ENCODE measurements at places on chromosomes 7 and 10.

GRCh38 chr10:129711291-129711690 is 244.2 kb downstream of the MGMT start:
- no peak for DNase-seq

DNA sequence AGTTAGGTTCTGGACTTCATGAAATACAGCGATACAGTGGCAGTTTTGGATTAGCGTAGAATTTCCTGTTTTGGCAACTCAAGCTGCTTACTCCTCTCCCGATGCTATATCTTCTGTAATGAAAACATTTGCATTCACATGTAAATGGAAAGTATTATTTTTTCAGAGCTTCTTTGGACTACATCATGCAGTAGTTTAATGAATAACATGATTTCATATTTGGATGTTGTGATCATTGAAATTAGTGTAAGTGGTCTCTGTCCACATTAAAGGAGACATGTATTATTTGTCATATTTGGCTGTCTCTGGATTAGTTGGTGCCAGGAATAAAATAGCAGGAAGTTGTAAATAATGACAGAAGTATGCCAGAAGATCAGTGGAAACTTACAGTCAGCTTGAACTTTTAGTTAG is 331.6 kb downstream of the GFRA1 start:
- DNase-seq, result no peak

GRCh38 chr10:63628526-63629362 is 107.5 kb downstream of the REEP3 start:
- peak; percentile 77 for DNase-seq

DNA sequence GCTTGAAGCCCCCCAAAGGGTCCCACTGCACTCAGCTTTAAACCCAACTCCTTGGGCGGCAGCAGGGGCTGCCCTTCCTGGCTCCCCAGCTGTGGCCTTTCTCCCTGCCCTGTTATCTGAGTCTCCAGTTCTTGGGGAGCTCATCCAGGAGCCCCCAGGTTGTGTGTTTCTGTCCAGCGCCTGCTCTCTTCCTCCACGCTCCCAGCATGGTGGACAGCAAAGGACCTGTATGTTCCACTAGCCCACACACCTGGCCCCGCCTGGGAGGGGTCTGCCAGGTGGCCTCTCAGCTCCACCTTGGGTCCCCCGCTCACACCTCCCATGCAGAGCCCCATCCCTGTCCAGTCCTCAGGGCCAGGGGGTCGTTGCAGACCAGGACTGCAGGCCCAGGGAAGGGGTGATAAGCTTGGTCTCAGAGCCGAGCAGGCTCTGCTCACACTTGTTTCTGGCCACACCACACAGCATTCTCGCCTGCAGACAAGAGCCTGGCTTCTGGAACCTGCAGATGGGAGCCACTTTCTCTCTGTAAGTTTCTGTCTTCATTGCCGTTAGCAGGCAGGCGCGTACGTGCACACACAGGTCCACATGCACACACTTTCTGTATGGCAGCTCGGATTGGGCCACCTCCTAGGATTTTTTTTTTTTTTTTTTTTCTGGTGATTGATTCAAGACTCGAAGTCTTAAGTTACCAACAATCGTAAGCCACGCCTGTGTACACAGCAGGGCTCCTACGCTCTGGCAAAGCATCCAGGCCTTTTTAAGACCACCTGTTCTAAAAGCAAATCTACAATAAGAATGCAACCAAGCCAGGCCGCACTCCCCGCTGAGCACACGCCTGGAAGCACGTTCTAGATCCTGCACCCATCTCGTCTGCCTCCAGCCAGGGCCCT is 104.6 kb downstream of the CYTH3 start:
- no peak for DNase-seq

GRCh38 chr10:109974504-109975191 is 33.1 kb upstream of the ADD3 start:
- DNase-seq, result no peak

DNA sequence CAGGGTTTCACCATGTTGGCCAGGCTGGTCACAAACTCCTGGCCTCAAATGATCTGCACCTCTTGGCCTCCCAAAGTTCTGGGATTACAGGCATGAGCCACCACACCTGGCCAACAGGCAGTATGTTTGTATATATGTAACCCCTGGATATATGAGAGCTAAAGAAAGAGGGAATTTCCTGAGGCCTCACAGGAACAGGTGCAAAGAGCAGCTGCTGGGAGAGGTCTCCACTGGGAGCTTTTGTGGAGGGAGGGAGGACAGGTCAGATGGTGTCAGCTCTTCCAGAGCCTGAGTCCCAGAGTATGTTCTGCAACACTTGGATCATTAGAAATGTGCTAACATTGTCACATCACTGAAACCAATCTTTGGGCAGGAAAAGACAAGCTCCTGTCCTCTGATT is 110.1 kb upstream of the KIF5B start:
- no peak for DNase-seq

- no peak for DNase-seq
Measured at GRCh38 chr10:129417870-129418269, 49.2 kb upstream of the MGMT start.

Measured in hematopoietic multipotent progenitor cell treated with erythropoietin and hydrocortisone succinate and interleukin-3 and kit ligand, for 4 days (in vitro differentiated cells).